Activated CD4-positive, alpha-beta T cell treated with anti-CD3 and anti-CD28 coated beads, Interleukin-2, amount 50 U/mL, for 4 hours (primary cell): ENCODE measurements at places on chromosomes 4 and X.

GRCh38 chrX:100931218-100931924, 2.7 kb upstream of the XKRX start:
- DNase-seq = no peak

DNA sequence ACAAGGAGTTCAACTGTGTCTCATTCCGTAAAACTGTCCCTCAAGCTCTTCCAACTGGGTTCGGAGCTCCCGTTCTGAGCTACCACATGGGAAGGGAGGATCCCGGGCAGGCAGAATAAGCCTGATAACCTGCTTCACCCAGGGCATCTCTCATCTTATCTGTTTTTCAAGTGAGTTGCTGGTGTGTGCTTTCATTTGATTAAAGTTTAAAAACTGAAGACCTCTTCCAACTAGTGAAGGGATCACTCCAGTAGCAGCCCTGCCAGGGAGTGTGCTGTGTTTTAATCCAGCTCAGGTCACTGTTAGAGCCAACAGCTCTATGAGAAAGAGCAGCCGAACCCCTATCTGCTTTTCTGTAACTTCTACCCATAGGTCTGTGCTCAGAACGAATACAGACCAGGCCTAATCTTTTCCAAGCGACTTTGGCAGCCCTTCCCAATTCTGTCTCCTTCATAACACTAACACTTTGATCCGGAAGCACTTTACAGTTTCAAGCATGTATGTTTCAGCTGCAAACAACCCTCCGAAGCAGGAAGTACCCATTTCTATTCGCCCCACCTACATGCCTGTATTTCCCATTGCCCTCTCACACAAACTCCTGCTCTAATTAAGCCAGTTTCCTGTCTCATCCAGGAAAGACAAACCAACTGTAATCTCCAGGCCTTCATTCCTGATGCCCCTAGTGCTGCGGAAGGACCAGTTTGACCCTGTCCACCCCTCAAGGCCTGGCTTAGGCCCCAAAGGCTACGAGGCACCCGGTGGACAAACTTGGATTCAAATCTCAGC, 60.9 kb downstream of the IRF2 start:
- no peak for DNase-seq

GRCh38 chr4:40241941-40242340, 45.1 kb downstream of the RHOH start:
- DNase-seq = peak; percentile 54

- DNase-seq = peak; percentile 36
Measured at GRCh38 chrX:7925867-7926472, 1.2 kb downstream of the PNPLA4 start.

GRCh38 chrX:37959212-37960021, 46.9 kb upstream of the SYTL5 start:
- no peak for DNase-seq

GRCh38 chr4:64727960-64728359, 318.7 kb upstream of the TECRL start:
- DNase-seq = no peak

DNA sequence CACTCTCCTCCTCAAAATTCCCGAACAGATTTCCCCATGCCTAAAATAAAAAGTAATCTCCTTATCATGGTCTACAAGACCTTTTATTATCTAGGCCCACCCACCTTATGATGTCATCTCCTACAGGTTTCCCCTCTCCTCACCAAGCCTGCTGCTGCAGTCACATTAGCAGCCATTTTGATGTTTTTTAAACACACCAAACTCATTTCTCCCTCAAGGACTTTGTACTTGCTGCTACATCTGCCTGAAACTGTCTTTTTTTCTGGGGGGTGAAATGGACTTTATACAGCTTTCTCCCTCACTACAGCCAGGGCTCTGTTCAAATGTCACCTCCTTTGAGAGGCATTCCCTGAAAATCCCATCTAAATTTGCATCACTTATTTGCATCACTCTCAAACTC, 90.2 kb upstream of the TAB3 start:
- no peak for DNase-seq

DNA sequence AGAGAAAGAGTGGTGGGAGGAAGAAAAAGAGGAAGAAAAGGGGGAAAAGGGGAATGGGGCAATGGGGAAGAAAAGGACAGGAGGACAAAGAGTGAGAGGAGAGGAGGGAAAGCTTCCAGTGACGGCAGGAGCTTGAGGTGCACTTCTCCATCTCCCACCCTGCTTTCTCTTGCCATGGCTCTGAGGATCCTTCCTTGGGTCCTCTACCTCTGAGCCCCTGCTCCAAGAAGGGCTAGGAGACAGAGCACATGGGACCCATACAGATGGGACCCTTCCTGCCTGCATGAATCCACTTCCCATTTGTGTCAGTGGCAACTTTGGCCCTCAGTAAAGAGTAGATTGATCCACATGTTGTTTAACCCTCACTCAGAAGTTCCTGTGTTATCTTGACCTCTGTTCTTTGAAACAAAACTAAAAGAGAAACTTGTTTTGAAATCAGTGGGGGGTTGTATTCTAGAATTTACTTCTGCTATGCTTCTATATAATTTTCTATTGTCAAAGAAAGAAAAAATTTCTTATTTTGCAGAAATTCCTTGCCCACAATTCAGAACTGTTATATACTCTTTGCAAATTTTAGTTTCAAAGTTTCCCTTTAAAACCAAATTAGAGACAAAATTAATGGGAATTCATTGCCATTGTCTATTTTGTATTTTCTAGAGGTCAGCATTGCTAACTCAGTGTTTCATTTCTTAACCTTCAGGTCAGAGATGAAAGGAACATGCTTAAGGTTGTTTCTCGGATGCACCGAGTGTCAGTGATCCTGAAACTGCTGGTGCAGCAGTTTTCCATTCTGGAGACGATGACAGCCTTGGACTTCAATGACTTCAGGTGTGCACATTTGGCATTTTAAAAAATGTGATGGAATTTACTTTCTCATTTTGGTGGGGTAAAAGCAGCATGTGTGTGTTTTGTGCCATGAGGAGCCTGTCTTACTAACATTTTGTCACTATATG, 5.0 kb downstream of the TDO2 start:
- DNase-seq = no peak

DNA sequence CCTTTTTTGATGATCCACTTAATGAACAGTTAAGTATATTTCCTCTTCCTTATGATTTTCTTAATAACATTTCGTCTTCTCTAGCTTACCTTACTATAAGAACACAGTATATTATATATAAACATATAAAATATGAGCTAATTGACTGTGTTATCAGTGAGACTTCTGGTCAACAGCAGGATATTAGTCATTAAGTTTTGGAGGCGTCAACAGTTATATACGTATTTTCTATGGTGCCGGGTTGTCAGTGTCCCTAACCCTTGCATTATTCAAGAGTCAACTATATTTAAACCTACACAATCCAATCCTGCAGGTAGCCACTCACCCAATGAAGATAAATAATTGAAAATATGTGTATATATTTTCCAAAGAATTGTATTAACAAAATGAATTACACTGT, 88.0 kb downstream of the NR3C2 start:
- DNase-seq = no peak

- DNase-seq = no peak
Measured at GRCh38 chrX:87338510-87338909, 179.1 kb upstream of the KLHL4 start.

- DNase-seq = no peak
Measured at GRCh38 chr4:184099535-184099966, 118.1 kb downstream of the ENPP6 start.

DNA sequence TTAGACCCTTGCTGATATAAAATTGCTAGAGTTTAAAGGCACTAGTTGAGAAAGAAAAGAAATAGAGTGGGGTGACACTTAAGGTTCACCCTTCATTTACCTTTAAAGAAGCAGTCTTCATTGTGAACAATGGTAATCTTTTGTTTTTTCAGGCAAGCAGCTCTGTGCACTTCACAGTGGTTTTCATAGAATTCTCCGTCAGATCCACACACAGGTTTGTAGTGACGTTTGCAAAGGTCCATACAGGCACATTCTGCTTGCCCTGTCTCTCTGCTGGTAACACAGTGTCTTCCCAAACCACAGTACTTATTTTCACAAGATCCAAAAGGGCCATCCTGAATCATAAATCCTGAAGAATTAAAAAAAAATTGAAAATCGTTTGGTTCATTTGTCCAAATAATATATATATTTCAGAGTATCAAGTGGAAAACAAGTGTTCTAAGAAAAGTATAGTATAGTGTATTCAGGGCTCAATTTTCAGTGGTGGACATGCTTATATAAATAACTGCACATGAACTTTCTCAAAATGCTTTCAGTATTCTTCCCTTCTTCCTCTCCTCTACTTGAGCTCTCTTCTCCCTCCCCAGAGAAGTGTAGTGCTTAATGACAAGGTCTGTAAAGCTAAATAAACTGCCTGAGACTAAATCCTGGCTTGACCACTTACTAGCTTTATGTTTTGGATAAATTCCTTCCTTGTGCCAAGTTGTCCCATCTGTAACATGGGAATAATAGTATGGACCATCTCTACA, 243.3 kb downstream of the FSTL5 start:
- no peak for DNase-seq

- no peak for DNase-seq
Measured at GRCh38 chrX:110097920-110098319, 95.0 kb downstream of the TMEM164 start.

- no peak for DNase-seq
Measured at GRCh38 chr4:78629991-78630541, 78.5 kb downstream of the ANXA3 start.

DNA sequence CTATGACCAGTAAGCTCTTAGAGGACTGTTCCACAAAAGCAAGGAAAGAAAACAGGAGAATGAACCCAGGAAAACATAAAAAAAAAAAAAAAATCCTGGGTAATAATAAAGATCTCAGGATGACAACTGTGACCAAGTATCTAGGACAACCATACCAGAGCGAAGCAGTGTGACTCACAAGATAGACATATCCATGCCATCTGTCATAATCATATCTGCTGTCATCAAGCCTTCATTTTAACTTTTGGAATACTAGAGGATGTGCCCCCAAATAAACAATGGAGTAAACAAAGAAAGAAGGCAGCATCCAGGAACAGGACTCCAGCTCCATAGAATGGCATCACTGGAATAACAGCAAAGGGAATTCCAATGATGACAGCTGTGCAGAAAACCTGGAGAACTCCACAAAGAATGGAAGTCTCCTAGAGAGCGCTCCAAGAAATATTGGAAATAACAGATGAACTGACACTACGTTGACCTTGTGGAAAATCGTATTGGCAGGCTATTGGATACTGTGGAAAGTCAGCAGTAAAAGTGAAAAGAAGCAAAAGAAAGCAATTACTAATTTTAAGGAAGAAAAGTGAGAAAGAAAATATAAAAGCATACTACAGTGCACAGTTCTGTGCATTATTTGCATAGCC, 35.3 kb downstream of the HPGDS start:
- no peak for DNase-seq

DNA sequence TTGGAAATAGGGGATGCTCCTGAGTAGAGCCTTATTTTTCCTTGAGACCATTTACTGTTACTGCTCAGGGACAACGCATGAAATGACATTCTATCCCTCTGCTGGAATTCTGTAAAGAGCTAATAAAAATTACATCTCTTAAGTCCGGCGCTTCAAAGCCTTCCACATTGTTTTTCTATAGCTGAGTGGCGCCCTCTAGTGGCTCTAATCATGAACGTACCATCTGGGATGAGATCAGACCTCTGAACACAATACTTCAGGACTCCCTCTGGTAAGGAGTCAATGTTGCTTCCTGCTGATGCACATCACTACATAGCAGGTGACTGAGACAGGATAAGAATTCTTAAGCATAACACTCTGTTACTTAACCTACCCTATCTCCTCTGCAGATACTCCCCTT, 6.0 kb downstream of the HMGN5 start:
- peak; percentile 50 for DNase-seq

DNA sequence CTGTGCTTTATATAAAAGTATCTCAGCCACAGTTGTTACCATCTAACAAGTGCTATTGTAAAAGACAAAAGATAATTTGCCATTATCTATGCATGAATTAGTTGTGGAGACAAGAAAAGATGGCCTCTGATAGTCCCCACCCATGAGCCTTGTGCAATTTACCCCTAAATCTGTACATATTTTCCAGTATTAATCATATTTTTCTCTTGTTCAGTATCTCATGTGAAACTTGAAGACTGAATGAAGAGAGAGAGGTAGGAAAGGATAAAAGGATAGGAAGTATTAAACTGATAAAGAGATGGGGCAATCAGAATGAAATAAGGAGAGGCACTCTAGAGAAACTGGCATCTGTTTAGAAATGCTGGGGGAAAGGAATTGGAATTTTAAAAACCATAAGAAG, 3.7 kb downstream of the MYOZ2 start:
- DNase-seq = no peak

GRCh38 chr4:164977243-164978164, at the start of gene TRIM61:
TRIM61 (minus strand) TSS chr4:164977657; CDS start chr4:164970002, 7,655 bp downstream.
- peak; percentile 28 for DNase-seq

DNA sequence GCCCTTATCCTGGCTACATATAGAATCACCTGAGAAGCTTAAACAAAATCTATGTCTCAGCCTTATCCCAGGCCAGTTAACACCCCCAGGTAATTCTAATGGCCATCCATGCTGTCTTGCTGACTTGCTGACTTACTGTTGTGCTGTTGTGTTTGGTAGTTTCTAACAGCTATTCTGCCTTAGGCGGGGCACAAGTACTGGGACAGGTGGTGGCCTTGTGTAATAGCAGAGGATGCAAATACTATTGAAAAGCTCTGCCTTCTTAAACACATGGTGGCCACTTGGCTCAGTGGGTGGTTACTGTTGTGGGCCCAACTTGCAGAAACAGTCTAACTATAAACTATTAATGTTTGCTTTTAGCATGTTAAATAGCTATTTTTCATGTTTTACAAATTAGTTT, 56.2 kb downstream of the CDS1 start:
- DNase-seq = no peak

- no peak for DNase-seq
Measured at GRCh38 chr4:151339467-151339866, 14.1 kb upstream of the SH3D19 start.

DNA sequence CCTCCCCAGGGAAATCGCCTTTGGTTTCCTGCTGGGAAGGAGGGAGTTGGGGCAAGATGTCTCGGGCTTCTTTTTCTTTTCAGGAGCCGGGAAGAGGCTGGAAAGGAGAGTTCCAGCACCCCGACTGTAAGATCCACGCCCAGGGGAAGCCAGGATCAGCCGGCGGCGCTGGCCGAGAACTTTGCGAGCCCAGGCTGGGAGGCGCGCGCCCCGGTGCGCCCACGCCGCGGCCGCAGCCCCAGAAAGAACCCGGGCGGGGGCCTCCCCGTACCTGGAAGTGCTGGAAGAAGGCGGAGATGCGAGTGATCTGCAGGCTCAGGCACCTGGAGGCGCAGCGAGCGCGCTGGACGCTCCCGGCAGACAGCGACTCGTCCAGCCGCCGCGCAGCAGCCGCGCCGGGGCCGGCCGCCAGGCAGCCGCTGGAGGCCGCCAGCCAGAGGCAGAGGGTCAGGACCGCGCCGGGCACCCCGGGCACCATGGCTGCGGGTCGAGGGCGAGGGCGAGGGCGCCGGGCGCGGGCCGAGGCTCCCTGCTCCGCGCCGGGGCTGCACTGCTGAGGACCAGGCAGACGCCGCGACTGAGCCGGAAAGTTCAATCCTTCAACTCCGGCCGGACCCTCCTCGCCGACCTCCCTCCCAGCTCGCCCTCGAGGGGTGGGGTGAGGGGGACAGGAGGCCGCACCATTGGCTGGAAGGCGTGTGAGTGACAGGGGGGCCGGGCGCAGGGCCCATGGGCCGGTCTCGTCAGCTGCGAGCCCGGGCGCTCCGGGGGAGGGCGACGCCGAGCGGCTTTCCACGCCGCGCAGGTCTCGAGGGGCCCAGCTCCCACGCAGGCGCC, at the start of gene ANOS1:
ANOS1 (minus strand) TSS at position 579 of the 837 bp plus-strand sequence; CDS start at position 478, 101 bp downstream.
- DNase-seq = no peak
